WERI-Rb-1 (cell line): ENCODE measurements at places on chromosomes 5 and 9.
A peak's percentile ranks its signal among the peaks of the same experiment; 100 is the strongest.

GRCh38 chr5:176573564-176574296 is 24.6 kb downstream of the CDHR2 start:
- peak; percentile 82 for DNase-seq

DNA sequence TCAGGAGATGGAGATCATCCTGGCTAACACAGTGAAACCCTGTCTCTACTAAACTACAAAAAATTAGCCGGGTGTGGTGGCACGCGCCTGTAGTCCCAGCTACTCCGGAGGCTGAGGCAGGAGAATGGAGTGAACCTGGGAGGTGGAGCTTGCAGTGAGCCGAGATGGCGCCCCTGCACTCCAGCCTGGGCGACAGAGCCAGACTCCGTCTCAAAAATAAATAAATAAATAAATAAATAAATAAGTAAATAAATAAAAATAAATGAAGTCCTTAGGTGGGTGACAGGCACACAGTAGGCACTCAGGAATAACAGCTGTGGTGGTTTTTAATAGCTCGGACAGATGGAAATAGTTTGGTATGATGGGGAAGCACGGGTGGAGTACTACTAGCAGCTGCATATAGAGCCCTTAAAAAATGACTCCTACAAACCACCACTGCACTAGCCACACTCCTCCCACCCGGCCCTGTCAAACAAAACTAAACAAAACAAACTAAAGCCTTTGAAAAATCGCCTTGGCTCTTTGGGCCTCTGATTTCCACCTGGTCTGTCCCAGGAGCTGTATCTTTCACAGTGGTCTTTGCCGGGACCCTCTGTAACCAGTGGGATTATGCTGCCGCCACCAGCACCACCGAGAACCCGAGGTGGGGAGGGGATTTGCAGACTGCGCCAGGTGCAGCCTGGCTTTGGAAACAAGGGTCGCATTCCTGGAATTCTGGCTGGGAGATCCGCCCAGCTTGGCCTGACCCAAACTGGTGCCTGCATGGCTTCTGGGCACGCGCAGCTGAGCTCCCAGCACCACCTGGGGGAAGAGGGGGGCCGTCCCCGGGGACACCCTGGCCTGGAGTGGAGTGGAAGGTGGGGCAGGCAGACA is 5.1 kb upstream of the WDR5 start:
- peak; percentile 39 for DNase-seq

GRCh38 chr5:61162010-61162831 is at the start of gene SMIM15:
Gene SMIM15, minus strand, starts transcription at chr5:61162468. Its CDS starts 2,297 bp downstream, at chr5:61160171.
- peak; percentile 94 for DNase-seq

DNA sequence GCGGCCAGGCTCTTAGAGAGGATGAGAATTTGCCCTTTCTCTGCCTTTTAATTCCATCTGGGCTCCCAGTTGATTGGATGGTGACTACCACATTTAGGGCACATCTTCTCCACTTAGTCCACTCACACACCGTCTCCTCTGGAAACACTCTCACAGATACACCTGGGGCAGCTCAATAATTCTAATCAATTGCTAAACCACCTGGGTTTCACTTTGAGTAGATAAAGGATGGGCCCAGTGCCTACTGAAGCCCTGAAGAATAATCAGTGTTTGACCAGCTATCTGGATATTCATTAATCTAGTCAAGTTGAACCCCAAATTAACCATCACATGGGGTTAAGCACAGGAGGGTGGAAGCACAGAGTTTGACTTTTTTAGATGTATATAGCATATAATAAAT is 19.1 kb downstream of the MAN2A1 start:
- no peak for DNase-seq

GRCh38 chr9:121567500-121568342 is 68.1 kb upstream of the GGTA1 start:
- DNase-seq = peak; percentile 48

DNA sequence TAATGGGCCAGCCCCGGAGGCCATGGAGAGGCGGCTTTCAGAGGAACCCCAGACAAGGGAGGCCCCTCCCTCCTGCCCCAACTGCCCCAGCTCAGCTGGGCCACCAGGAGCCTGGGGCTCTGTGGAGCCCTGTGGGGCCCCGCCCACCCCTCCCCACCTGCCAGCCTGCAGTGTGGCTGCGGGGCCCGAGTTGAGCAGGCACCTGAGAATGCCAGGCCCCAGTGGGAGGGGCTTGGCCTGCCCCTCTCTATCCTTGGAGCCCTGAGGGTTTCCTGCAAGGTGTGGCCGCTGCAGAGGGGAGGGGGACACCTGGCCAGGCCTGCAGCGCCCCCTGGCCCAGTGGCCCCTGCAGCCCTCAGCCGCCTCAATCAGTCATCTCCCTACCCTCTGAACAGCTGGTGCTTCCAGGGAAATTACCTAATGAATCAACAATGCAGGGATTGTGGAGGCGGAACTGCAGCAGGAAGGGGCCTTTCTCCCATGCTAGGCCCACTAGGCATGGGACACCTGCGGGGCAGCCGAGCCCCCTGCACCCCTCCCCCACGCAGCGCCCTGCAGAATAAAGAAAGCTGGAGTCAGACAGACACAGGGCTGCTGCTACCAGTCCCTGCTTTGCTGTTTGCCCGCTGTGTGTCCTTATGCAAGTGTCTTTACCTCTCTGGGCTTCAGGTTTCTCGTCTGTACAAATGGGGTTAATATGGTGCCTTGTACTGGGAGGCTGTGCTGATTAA is 48.0 kb downstream of the LMX1B start:
- peak; percentile 75 for DNase-seq

- DNase-seq = no peak
Measured at GRCh38 chr9:126275386-126276001, 51.1 kb upstream of the MVB12B start.

GRCh38 chr9:79222483-79222882 is 349.3 kb upstream of the TLE4 start:
- no peak for DNase-seq

GRCh38 chr5:151703780-151704179 is 17.1 kb upstream of the SPARC start:
- no peak for DNase-seq
